Osteoblast (primary cell): ENCODE measurements at places on chromosomes 16 and 17. TPM values are rescaled to one million over a fixed set of nuclear protein-coding genes. Genes with fewer than 3 reads are reported as not detected.

- no peak overlapping the region for H3K4me3 ChIP-seq
- no peaks in the 10 kb centered on the region for H3K27me3 ChIP-seq
- no peak overlapping the region for H3K27ac ChIP-seq
- peaks cover 14% of the 10 kb centered on the region for H3K4me1 ChIP-seq
Observed at GRCh38 chr17:32100971-32101631, 41.2 kb upstream of the RHOT1 start.

PPP1R27 gene
- not detected in 2 replicates for total RNA-seq

TPSG1 gene
- total RNA-seq: not detected in 2 replicates

TBC1D28 gene
- total RNA-seq: not detected in 2 replicates

TPSAB1 gene
- total RNA-seq: not detected in 2 replicates

- no peak for DNase-seq
- H3K36me3 ChIP-seq: no peaks in the 10 kb centered on the region
- no peak overlapping the region for H3K4me3 ChIP-seq
- no peaks in the 10 kb centered on the region for H3K27me3 ChIP-seq
Observed at GRCh38 chr16:58931436-58931835, 197.3 kb upstream of the GOT2 start.

DNA sequence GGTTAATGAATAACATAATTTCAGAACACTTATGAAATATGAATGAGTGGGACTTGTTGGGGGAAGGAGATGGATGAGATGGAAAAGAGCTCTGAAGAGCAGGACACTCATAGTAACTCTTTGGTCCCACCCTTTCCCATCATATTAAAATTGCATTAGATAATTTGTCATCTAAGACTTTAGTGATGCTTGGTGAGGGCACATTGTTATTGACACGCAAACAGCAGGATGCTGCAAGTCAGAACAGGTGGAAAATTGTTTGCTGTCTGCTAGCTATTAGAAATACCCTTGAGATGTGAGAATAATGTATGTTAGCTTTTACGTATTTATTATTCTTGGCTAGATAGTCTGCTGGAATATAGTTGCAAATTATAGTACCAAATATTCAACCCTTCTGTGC, 75.7 kb downstream of the TANC2 start:
- no peaks in the 10 kb centered on the region for H3K27me3 ChIP-seq
- DNase-seq: no peak
- H3K27ac ChIP-seq: no peak overlapping the region

DNA sequence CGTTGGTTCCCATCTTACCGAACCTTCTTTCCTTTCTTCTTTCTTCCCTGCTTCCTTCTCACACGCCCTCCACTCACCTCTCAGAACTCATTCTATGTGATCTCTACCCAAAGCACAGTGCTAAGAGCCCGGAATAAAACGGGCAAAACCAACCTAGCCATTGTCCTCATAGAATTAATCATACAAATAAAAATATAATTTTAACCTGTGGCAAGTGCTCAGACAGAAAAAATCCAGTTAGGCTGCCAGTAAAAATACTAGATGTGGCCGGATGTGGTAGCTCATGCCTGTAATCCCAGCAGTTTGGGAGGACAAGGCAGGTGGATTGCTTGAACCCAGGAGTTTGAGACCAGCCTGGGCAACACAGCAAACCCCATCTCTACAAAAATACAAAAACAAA, 27.0 kb downstream of the BMERB1 start:
- H3K36me3 ChIP-seq: peaks cover 3% of the 10 kb centered on the region
- H3K4me3 ChIP-seq: no peak overlapping the region
- H3K27ac ChIP-seq: no peak overlapping the region
- H3K4me1 ChIP-seq: peaks cover 11% of the 10 kb centered on the region
- no peak for DNase-seq
- no peaks in the 10 kb centered on the region for H3K27me3 ChIP-seq

GRCh38 chr17:13425390-13425789, 176.3 kb downstream of the HS3ST3A1 start:
- H3K27ac ChIP-seq: no peak overlapping the region
- peaks cover 35% of the 10 kb centered on the region for H3K4me1 ChIP-seq
- H3K36me3 ChIP-seq: no peaks in the 10 kb centered on the region
- no peaks in the 10 kb centered on the region for H3K27me3 ChIP-seq
- H3K4me3 ChIP-seq: no peak overlapping the region

DNA sequence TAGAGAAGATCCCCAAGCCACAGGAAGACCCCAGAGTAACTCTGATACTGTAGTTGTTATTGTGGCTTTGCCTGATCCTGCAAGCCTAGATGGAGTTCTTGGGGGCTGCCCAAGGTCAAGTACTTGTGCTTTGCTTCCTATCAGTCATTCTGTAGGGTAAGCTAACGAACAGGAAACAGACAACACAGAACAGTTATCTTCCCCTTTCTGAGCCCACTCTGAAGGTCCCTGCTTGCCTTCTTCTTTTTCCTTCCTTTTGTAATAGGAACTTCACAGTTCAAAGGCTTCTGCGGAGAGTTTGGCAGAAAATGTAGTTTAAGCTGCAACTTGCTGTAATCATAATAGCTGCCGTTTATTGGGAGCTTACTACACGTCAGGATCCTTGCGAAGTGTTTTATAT, 494.1 kb upstream of the ERCC4 start:
- H3K4me1 ChIP-seq: no peaks in the 10 kb centered on the region
- DNase-seq: no peak
- H3K27ac ChIP-seq: no peak overlapping the region

DNA sequence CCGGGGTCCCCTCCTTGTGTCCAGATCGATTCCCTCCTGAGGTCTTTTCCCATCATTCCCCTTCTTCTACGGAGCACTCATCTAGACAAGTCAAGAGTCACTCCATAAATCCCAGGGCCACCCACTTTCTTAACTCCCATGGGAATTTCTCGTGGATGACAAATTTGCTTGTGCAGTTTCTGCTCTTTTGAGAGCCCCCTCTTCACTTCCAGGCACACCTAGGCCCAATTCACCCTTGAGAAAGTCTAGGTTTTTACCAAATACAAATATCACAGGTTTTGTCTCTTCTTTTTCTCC, 522 bp upstream of the POLDIP2 start:
- no peak for DNase-seq
- peak overlapping the region; percentile 82 for H3K27ac ChIP-seq
- H3K4me1 ChIP-seq: peaks cover 17% of the 10 kb centered on the region
- peaks cover 65% of the 10 kb centered on the region for H3K36me3 ChIP-seq
- H3K4me3 ChIP-seq: peak overlapping the region; percentile 89

DNA sequence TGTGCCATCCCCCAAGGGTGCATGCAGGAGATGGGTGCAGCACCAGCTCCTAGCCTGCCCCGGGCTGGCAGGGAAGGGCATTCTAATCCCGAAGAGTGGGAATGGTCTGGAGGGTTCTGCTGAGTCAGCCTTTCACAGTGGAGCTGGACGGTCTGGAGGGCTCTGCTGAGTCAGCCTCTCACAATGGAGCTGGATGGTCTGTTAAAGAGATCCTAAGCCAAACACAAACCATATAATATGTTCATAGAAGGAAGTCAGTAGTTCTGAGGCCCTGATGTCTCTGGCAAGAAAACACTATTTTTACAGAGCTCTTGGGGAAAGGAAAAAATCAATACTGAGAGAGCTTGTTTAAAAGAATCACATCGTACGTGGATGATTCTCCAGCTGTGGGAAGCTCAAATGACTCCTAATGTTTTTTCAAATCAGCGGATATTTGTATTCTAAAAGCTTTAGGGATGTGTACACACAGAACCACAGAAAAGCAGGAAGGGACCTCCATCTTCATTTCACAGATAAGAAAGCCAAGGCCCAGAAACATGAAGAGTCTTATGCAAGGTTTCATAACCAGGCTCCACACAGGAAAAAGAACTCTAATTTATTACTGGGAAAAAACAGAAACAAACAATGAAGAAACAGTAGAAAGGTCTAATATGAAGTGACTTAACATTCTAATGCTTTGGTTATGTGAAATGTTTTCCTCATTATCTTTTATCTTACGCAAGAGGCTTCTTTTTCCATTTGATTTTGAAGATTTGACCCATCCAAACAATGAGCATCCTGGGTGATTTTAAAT, 176.3 kb downstream of the VPS53 start:
- H3K4me1 ChIP-seq: peaks cover 9% of the 10 kb centered on the region
- H3K4me3 ChIP-seq: no peak overlapping the region
- H3K27ac ChIP-seq: peak overlapping the region; percentile 30
- no peaks in the 10 kb centered on the region for H3K27me3 ChIP-seq
- no peak for DNase-seq
- H3K36me3 ChIP-seq: peaks cover 45% of the 10 kb centered on the region

DNA sequence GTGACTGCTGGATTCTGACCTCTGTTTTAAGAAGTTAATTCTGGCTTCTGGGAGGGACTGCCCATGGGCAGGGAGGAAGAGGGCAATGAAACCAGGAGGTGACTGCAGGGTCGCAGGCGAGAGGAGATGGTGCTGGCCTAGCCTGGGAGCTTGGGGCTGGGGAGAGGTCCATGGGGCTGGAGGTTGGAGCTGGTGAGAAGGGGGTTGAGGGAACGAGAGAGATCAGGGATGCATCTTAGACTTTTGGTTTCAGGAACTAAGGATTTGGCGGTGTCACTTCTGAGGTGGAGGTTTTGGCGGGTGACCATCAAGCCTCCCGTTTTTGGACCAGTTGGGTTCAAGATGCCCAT, 64.6 kb downstream of the NKD1 start:
- no peak overlapping the region for H3K4me3 ChIP-seq
- no peaks in the 10 kb centered on the region for H3K4me1 ChIP-seq
- H3K27ac ChIP-seq: no peak overlapping the region
- H3K27me3 ChIP-seq: no peaks in the 10 kb centered on the region
- H3K36me3 ChIP-seq: no peaks in the 10 kb centered on the region
- DNase-seq: no peak

MARVELD3 gene
- 0.36 and 0.88 TPM in 2 replicates for total RNA-seq

DNA sequence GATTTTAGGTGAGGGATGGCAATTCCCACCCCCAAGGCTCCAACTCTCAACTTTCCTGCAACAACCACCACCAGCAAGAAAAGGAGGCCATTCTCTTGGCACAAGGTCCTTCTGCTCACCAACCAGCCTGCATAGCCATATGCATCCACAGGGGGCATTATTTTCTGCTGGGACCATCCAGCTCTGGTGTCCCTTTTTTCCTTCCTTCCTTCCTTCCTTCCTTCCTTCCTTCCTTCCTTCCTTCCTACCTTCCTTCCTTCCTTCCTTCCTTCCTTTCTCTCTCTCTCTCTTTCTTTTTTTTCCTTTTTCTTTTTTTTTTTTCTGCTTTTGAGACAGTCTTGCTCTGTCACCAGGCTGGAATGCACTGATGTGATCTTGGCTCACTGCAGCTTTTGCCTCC, 21.1 kb upstream of the COX10 start:
- DNase-seq: no peak
- no peak overlapping the region for H3K4me3 ChIP-seq
- no peak overlapping the region for H3K27ac ChIP-seq
- no peaks in the 10 kb centered on the region for H3K4me1 ChIP-seq
- H3K27me3 ChIP-seq: no peaks in the 10 kb centered on the region

DNA sequence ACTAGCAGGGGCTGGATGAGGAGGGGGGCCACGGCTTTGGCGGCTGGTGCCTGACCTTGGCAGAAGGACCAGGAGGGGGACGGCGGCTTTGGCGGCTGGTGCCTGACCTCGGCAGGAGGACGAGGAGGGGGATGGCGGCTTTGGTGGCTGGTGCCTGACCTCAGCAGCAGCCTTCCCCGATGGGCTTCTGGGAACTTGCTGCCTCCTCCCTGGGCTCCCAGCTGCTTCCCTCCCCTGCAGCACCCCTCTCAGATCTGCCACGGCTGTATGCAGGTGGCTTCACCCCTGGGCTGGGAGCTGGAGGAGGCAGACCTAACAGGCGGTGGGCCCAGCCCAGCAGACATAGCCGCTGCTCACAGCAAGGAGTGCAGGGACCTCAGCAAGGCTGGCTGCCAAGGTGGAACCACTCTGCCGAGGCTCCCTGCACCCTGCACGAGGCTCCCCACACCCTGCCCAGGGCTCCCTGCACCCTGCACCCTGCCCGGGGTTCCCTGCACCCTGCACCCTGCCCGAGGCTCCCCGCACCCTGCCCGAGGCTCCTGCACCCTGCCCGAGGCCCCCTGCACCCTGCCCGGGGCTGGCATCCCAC, 38.4 kb upstream of the CBFA2T3 start:
- H3K36me3 ChIP-seq: no peaks in the 10 kb centered on the region
- H3K27ac ChIP-seq: no peak overlapping the region
- no peaks in the 10 kb centered on the region for H3K4me1 ChIP-seq
- no peak overlapping the region for H3K4me3 ChIP-seq
- H3K27me3 ChIP-seq: no peaks in the 10 kb centered on the region
- peak; percentile 86 for DNase-seq

GRCh38 chr16:10994571-10994970, 50.2 kb downstream of the CLEC16A start:
- H3K27me3 ChIP-seq: no peaks in the 10 kb centered on the region
- peaks cover 27% of the 10 kb centered on the region for H3K4me1 ChIP-seq
- no peak overlapping the region for H3K4me3 ChIP-seq

- no peak overlapping the region for H3K27ac ChIP-seq
- H3K4me1 ChIP-seq: peaks cover 7% of the 10 kb centered on the region
- no peaks in the 10 kb centered on the region for H3K36me3 ChIP-seq
Observed at GRCh38 chr16:77246150-77246549, 46.9 kb downstream of the SYCE1L start.

FAM171A2 gene
- 3.5 and 4.3 TPM in 2 replicates for total RNA-seq

MED9 gene
- 15.6 and 17.0 TPM in 2 replicates for total RNA-seq

- peak; percentile 73 for DNase-seq
Observed at GRCh38 chr17:30433514-30433913, 43.7 kb upstream of the GOSR1 start.

SEPTIN12 gene
- total RNA-seq: not detected in 2 replicates

DNA sequence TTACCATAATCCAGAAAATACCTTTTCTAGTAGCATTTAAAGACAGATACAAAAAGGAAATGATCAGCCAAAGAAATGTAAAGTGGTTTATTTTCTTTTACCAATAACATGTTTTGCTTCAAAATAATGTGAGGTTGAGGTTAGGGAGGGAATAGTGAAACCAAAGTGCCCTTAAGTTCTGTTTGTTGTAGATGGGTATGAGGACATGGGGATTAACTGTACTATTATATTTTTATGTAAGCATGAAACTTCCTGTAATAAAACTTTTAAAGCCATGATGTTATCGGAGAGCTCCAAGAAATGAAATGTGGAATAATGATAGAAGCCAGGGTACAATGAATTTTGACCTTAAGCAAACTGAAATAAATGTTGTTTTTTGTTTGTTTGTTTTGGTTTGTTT, 9.9 kb downstream of the C16orf46 start:
- no peaks in the 10 kb centered on the region for H3K36me3 ChIP-seq
- no peak overlapping the region for H3K4me3 ChIP-seq
- H3K27me3 ChIP-seq: no peaks in the 10 kb centered on the region
- no peaks in the 10 kb centered on the region for H3K4me1 ChIP-seq

DNA sequence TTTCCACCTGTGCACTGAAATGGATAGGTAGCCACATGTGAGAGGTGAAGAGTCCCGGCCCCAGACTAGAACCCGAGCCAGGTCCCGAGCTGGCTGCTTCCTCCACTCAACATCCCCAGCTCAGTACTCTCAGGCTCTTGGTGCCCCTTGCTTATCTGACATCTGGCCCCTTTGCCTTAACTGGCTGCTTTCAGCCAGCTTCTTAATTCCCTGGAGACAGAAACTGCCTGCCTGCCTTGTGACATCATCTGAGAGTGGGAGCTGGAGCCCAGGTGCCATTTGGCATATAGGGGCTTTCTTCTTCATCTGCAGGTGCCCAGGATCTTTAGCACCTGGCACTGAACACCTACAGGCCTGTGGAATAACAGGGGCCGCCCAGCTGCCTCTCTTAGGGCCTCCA, 8.9 kb downstream of the CHAD start:
- H3K4me3 ChIP-seq: no peak overlapping the region
- no peaks in the 10 kb centered on the region for H3K27me3 ChIP-seq
- peaks cover 4% of the 10 kb centered on the region for H3K36me3 ChIP-seq
- peak; percentile 62 for DNase-seq
- no peak overlapping the region for H3K27ac ChIP-seq

- H3K4me3 ChIP-seq: no peak overlapping the region
- H3K4me1 ChIP-seq: no peaks in the 10 kb centered on the region
- no peak for DNase-seq
- H3K27ac ChIP-seq: no peak overlapping the region
Observed at GRCh38 chr16:29986231-29986630, 9.2 kb downstream of the HIRIP3 start.
